Dorsolateral prefrontal cortex (tissue), 122 donors: ENCODE measurements at places on chromosomes 11 and 22. TPM values are rescaled to one million over a fixed set of nuclear protein-coding genes. Genes with fewer than 3 reads are reported as not detected.

Gene C11orf86
- not detected for total RNA-seq

Gene KRTAP5-1
- total RNA-seq = not detected

Gene MS4A15
- total RNA-seq = not detected

Gene MRGPRX4
- not detected for total RNA-seq

Gene MRGPRE
- total RNA-seq = 0.49 TPM

Gene TRIM51
- not detected for total RNA-seq

Gene C22orf31
- not detected for total RNA-seq

Gene CSTF3
- 35.0 TPM for total RNA-seq

Gene GAL
- 1.1 TPM for total RNA-seq

Gene ART1
- not detected for total RNA-seq
